ENCODE measurements at places on chromosomes 7 and 10.
A peak's percentile ranks its signal among the peaks of the same experiment; 100 is the strongest.

GRCh38 chr10:14063531-14064285 is 267.0 kb downstream of the FRMD4A start:
- peak; percentile 49 for DNase-seq

DNA sequence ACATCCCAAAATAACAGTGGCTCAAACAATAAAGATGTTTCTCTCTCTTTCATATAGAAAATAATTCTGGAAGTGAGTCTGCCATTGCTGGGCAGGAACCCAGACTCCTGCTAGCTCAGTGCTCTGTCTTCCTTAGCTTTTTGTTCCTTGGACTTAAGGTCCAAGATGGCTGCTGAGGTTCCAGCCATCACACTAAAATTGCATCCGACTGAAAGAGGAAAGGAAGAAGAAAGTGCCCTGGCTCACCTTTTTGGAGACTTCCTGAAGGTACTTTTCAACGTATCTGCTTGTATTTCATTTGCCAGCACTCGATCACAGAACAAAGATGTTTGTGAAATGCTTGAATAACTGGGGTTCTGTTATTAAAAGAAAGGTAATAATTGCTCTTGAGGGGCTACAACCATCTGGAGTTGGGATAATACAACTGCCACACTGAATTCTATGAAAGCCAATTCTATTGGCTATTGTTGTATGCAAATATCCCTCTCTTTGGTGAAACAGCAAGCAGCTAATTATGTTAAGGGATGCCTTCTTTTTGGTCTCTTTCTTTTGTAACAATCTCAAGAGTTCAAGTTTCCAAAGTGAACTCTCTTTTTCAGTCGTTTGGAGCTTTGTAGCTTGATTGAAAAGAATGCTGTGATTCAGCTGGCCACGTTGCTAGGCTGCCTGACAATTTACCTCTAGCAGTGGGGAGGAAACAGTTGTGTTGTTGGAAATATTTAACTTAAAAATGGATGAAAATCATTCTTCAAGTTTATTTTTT is 83.9 kb downstream of the BAMBI start:
- DNase-seq = peak; percentile 60

- DNase-seq = no peak
Observed at GRCh38 chr10:126519185-126519584, 130.9 kb upstream of the ADAM12 start.

GRCh38 chr7:137980308-137980707 is 21.6 kb downstream of the CREB3L2 start:
- no peak for DNase-seq

Measured in mesendoderm (in vitro differentiated cells).